ENCODE measurements at places on chromosomes 4 and X. TPM values are rescaled to one million over a fixed set of nuclear protein-coding genes. Genes with fewer than 3 reads are reported as not detected.

DNA sequence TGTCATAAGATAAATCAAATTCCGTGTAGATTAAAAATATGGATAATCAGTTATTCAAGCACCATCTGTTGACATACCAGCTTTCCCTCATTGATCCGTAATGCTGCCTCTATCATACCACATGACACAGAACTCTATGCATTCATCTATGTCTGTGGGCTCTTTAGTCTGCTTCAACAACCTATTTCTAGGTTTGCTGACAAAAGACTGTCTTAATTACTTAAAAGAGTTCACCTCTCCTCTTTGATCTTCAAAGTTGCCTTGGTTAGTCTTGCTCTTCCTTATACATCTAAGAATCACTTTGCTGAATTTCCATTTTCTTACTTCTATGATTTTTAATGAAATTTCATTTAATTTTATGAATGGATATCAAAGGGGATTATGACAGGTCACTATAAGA lies 57.0 kb upstream of the PRSS48 start:
- no peak overlapping the region for H3K27ac ChIP-seq
- H3K27me3 ChIP-seq: no peaks in the 10 kb centered on the region
- H3K4me1 ChIP-seq: peaks cover 12% of the 10 kb centered on the region
- no peak overlapping the region for H3K4me3 ChIP-seq
- DNase-seq: no peak

DNA sequence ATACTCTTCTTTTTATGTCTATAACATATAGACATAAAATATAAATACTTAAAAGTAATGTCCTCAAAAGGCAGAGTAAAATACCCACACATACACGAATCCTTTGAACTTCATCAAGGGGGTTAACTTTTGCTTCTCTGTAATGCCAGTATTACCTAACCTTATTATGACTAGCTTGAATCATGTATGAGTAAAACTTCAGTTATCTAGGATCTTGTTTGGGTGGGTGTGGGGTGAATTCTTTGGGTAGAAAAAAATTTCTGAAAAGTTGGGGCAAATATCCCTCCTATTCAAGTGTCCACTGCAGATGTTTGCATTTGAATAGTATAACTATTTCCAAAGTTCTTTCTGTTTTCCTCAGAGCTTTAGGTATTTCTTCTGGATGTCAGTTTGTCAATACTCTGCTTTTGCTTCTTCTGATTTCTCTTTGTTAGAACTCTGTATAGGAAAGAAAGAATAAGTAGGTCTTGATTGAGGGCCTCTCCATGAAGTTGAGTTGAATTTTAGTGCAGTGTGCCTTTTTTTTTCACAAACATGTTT lies 173.8 kb downstream of the ADGRL3 start:
- no peaks in the 10 kb centered on the region for H3K4me1 ChIP-seq
- H3K36me3 ChIP-seq: no peaks in the 10 kb centered on the region
- no peak overlapping the region for H3K4me3 ChIP-seq
- H3K27me3 ChIP-seq: no peaks in the 10 kb centered on the region
- no peak overlapping the region for H3K27ac ChIP-seq

DNA sequence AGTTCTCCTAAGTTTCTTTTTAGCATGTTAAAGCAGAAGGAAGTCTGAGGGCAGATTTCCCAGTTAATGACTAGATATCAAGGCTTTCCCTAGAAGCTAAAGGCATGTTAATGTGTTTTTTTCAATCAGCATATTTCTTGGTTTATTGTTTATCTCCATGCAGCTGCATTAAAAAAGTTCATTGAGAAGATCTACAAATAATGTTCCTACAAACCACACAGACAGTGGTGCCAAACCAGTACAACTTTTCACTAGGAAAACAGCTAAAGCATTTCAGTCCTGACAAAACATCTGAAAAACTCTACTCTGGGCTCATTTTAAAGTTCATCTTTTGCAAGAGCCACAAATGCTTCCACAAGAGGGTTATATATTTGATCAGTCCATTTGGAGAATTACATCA lies 320.0 kb downstream of the ADGRL3 start:
- H3K4me1 ChIP-seq: no peaks in the 10 kb centered on the region
- no peak overlapping the region for H3K4me3 ChIP-seq
- H3K36me3 ChIP-seq: no peaks in the 10 kb centered on the region
- H3K27ac ChIP-seq: no peak overlapping the region
- no peaks in the 10 kb centered on the region for H3K27me3 ChIP-seq
- no peak for DNase-seq

- H3K4me3 ChIP-seq: no peak overlapping the region
- no peak overlapping the region for H3K27ac ChIP-seq
- no peak for DNase-seq
Observed at GRCh38 chr4:6848717-6849305, 60.8 kb upstream of the TBC1D14 start.

The FAM241A gene
- total RNA-seq: 4.2 TPM

All from GM23248 (cell line).